Activated B cell treated with CpG ODN at 0.5 μM for 24 hours (primary cell): ENCODE measurements at places on chromosomes 2 and 18. TPM values are rescaled to one million over a fixed set of nuclear protein-coding genes. Genes with fewer than 3 reads are reported as not detected.

DNA sequence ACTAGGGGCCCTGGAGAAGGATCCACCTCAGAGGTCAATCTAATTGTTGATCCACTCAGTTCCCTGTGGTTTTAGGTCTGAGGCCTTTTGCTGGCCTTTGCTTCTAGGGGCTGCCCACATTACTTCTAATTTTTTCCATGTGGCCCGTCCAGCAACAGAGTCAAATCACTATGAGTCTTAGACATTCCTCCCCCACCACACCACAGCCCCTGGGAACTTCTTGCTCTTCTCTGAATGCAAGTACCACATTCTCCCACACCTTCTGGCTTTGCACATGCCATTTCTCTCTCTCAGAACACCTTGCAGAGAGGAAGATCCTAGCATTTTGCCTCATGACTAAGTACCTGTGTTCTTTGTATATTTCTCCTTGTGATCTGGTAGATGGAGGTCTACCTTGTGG lies 286.9 kb downstream of the SETBP1 start:
- H3K27ac ChIP-seq = peak overlapping the region; percentile 4
- no peaks in the 10 kb centered on the region for H3K27me3 ChIP-seq
- peaks cover 19% of the 10 kb centered on the region for H3K36me3 ChIP-seq
- DNase-seq = no peak
- H3K4me1 ChIP-seq = peaks cover 42% of the 10 kb centered on the region
- H3K4me3 ChIP-seq = no peak overlapping the region

DNA sequence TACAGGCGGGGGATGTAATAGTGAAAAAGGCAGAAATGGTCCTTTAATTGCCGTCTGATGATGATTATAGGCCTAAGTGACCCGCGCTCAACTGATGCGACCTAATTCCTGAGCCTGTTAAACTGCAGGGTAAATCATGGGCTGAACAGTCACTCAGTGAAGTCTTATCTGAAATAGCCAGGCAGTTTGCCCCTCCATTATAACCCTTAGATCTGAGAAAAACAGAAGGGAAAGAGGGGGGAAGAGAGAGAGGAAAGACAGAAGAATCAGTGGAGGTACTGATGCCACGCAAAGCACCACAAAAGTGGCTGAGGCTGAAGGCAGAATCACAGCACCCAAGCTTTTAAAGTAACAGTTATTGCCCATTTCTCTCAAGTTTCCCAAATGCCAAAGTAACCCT lies 73.1 kb upstream of the DNMT3A start:
- no peak overlapping the region for H3K27ac ChIP-seq
- H3K27me3 ChIP-seq = no peaks in the 10 kb centered on the region
- peaks cover 75% of the 10 kb centered on the region for H3K4me1 ChIP-seq

DNA sequence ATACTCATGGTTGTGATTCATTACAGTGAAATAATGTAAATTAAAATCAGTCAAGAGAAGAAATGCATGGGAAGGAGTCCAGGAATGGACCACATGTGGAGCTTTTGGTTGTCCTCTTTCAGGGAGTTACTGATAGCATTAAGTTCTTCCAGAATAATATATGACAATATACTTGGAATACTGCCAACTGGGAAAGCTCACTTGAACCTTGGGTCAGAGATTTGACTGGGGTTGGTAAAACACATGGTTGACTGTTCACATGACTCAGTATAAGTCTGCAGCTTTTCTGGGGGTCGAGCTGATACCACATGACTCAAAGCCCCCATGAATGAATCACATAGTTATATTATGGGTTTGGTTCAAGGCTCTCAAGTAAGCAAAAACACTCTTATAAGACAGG lies 1109.0 kb upstream of the CHAC2 start:
- H3K4me3 ChIP-seq = no peak overlapping the region
- DNase-seq = no peak
- no peaks in the 10 kb centered on the region for H3K36me3 ChIP-seq
- H3K27me3 ChIP-seq = no peaks in the 10 kb centered on the region
- H3K4me1 ChIP-seq = no peaks in the 10 kb centered on the region

GRCh38 chr2:115414466-115414865 lies 972.0 kb downstream of the DPP10 start:
- H3K36me3 ChIP-seq = no peaks in the 10 kb centered on the region
- H3K4me1 ChIP-seq = no peaks in the 10 kb centered on the region
- no peak overlapping the region for H3K27ac ChIP-seq
- H3K4me3 ChIP-seq = no peak overlapping the region
- DNase-seq = no peak

- H3K4me1 ChIP-seq = no peaks in the 10 kb centered on the region
- DNase-seq = no peak
- peaks cover 19% of the 10 kb centered on the region for H3K27me3 ChIP-seq
These were observed 211.4 kb downstream of the ZBTB7C start for GRCh38 chr18:48197819-48198218.

- no peak for DNase-seq
- no peak overlapping the region for H3K4me3 ChIP-seq
- peaks cover 8% of the 10 kb centered on the region for H3K4me1 ChIP-seq
- no peaks in the 10 kb centered on the region for H3K36me3 ChIP-seq
These were observed 58.5 kb upstream of the CREB1 start for GRCh38 chr2:207471261-207471660.

- H3K36me3 ChIP-seq = peaks cover 2% of the 10 kb centered on the region
- no peak for DNase-seq
- no peak overlapping the region for H3K27ac ChIP-seq
- H3K4me3 ChIP-seq = no peak overlapping the region
- H3K4me1 ChIP-seq = no peaks in the 10 kb centered on the region
These were observed 37.4 kb upstream of the PROKR1 start for GRCh38 chr2:68605939-68606338.

DNA sequence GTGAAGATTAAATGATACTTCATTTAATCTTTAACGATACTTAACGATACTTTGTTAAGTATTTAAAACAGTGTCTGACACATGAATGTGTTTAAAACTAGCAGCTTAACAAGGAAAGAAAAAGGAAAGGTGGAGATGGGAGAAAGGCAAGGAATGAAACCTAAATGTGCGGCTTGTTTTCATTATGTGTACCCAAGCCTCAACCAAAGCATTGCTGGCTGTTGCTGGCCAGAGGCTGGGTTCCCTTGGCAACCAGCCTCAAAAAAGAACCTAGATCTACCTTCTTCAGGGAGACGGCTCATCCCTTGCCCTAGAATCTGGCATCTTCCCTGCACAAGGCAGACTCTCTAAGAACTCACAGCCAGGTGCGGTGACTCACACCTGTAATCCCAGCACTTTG lies 13.8 kb upstream of the PCBP1 start:
- no peaks in the 10 kb centered on the region for H3K27me3 ChIP-seq
- peaks cover 25% of the 10 kb centered on the region for H3K4me1 ChIP-seq
- no peak overlapping the region for H3K4me3 ChIP-seq
- DNase-seq = no peak
- H3K27ac ChIP-seq = no peak overlapping the region

DNA sequence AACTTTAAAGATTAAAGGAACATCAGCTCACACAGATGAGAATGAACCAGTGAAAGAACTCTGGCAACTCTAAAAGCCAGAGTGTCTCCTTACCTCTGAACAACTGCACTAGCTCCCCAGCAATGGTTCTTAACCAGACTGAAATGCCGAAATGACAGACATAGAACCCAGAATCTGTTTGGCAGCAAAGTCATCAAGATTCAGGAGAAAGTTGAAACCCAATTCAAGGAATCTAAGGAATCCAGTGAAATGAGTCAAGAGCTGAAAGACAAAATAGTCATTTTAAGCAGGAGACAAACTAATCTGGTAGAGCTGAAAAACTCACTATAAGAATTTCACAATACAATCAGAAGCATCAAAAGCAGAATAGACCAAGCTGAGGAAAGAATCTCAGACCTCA lies 72.0 kb downstream of the STRADB start:
- peaks cover 10% of the 10 kb centered on the region for H3K27me3 ChIP-seq
- no peak for DNase-seq
- H3K36me3 ChIP-seq = no peaks in the 10 kb centered on the region

DNA sequence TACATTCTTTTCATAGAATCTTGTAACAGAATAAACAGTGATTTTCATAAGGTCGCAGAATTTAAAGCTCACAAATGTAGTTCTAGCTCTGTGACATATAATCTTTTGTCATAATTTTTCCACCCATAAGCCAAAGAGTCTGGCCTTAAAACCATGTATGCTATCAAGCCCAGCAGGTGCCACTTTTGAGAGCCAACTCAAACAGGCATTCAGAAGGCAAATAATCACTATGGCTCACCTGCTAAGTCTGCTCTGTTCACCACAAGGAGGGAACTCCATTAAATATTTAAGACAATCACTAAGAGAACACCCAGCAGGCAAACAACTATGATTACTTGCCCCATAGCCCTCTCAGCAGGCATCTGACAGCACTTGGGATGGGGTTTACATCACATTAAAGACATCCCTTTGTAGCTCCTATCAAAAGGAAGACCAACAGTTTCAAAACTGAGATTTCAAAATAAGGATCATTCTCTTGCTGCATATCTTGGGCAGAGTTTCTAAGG lies 241.6 kb downstream of the PDE11A start:
- H3K4me3 ChIP-seq = no peak overlapping the region
- no peaks in the 10 kb centered on the region for H3K4me1 ChIP-seq
- H3K36me3 ChIP-seq = no peaks in the 10 kb centered on the region
- H3K27ac ChIP-seq = no peak overlapping the region
- peaks cover 2% of the 10 kb centered on the region for H3K27me3 ChIP-seq
- DNase-seq = no peak

GRCh38 chr2:15058721-15059157 lies 426.2 kb downstream of the LRATD1 start:
- H3K36me3 ChIP-seq = no peaks in the 10 kb centered on the region
- H3K27ac ChIP-seq = no peak overlapping the region
- peaks cover 9% of the 10 kb centered on the region for H3K27me3 ChIP-seq
- DNase-seq = no peak

DNA sequence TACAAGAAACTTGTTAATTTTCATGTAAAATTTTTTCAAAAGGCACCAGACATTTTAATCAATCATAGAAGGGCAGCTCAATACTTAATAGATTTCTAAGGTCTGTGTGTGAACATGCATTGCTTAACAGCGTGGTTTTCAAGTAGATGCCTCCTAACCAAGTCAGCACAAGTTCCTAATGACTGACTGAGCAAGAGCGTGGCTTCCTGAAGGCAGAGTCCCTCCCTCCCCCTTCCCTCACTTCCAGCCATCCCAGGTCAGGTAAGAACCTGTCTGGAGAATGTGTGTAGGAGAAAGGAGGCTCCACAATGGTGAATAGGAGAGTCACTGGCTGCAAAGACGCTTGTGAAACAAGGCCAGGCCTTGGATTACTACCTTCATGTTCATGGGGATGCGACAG lies 33.5 kb upstream of the DAPL1 start:
- no peak overlapping the region for H3K4me3 ChIP-seq
- H3K4me1 ChIP-seq = no peaks in the 10 kb centered on the region
- H3K27ac ChIP-seq = no peak overlapping the region
- H3K27me3 ChIP-seq = no peaks in the 10 kb centered on the region

GRCh38 chr2:113877711-113878598 lies 11.9 kb upstream of the ACTR3 start:
- peak overlapping the region; percentile 84 for H3K27ac ChIP-seq
- no peak for DNase-seq
- H3K36me3 ChIP-seq = peaks cover 14% of the 10 kb centered on the region
- H3K27me3 ChIP-seq = no peaks in the 10 kb centered on the region
- H3K4me1 ChIP-seq = peaks cover 32% of the 10 kb centered on the region

GRCh38 chr2:28082131-28082530 lies 191.6 kb downstream of the BABAM2 start:
- H3K27me3 ChIP-seq = no peaks in the 10 kb centered on the region
- H3K4me1 ChIP-seq = no peaks in the 10 kb centered on the region
- H3K36me3 ChIP-seq = no peaks in the 10 kb centered on the region

DNA sequence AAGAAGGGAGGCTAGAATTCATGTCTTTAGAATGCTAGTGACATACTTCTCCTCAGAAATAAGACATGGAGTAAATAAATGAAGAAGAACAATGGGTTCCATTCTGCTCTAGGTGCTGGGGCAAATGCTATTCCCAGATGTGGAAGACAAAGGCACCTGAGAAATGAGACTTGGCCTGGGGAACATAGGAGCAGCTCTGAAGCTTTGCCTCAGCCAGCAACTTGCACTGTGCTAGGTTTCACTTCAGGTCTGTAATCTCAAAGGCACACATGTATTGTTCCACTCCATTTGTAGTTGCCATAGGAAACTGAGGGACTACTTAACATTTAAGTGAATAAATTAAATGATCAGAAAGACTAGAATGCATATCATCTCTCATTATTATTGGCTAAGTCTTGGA lies 538.9 kb upstream of the REG3G start:
- no peaks in the 10 kb centered on the region for H3K36me3 ChIP-seq
- H3K4me1 ChIP-seq = no peaks in the 10 kb centered on the region
- H3K27ac ChIP-seq = no peak overlapping the region
- DNase-seq = no peak
- H3K27me3 ChIP-seq = no peaks in the 10 kb centered on the region

- H3K27ac ChIP-seq = no peak overlapping the region
- DNase-seq = no peak
- H3K27me3 ChIP-seq = peaks cover 31% of the 10 kb centered on the region
- no peaks in the 10 kb centered on the region for H3K36me3 ChIP-seq
- no peak overlapping the region for H3K4me3 ChIP-seq
These were observed 17.0 kb upstream of the CRYBA2 start for GRCh38 chr2:219010162-219010756.

- peaks cover 2% of the 10 kb centered on the region for H3K4me1 ChIP-seq
- H3K4me3 ChIP-seq = no peak overlapping the region
- DNase-seq = no peak
- H3K36me3 ChIP-seq = no peaks in the 10 kb centered on the region
These were observed 56.3 kb downstream of the TIMM21 start for GRCh38 chr18:74204526-74205152.

GRCh38 chr2:236715077-236715476 lies 145.5 kb downstream of the ACKR3 start:
- no peak overlapping the region for H3K27ac ChIP-seq
- H3K36me3 ChIP-seq = no peaks in the 10 kb centered on the region
- H3K4me3 ChIP-seq = no peak overlapping the region
- DNase-seq = no peak
- no peaks in the 10 kb centered on the region for H3K4me1 ChIP-seq
- peaks cover 23% of the 10 kb centered on the region for H3K27me3 ChIP-seq

DNA sequence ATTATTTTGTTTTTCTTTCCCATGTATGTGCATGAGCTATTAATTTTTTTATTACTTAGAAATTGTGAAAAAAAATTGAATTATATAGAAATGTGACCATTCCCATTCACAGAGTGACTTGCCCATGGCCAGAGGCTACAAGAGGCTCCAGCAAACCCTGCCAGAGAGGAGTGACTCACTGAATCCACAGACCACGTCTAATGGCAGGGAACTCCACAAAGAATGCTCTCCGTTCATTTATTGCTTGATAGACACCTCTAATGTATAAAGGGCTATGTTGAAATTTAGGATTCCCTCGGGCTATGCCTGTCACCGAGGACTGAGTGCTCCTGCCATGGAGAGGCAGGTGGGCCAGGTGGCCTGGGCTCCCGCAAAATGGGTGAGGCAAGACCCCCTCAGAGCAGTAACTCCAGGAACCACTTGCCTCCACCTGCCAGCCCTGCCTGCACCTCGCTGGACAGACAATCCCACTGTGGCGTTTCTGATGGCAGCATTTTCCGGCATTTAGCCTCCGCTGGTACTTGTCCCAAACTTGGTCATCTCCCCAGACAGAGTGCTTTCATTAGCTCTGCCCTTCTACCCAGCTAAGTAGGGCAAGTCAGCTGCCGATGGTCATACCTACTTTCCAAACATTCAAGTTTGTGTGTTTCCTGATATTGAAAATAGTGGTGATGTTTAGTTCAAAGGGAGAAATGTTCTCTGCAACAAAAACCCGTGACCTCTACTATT lies 200.3 kb downstream of the PRKCE start:
- no peak overlapping the region for H3K4me3 ChIP-seq
- peaks cover 34% of the 10 kb centered on the region for H3K36me3 ChIP-seq
- H3K4me1 ChIP-seq = peaks cover 45% of the 10 kb centered on the region
- DNase-seq = no peak
- H3K27me3 ChIP-seq = no peaks in the 10 kb centered on the region

Gene LAMA3
- total RNA-seq = 0.07 TPM in 1 of 2 replicates, not detected in the other

Gene GALNT14
- 6.6 and 7.9 TPM in 2 replicates for total RNA-seq

Gene ZDBF2
- total RNA-seq = 6.7 and 8.0 TPM in 2 replicates

Gene PJVK
- total RNA-seq = 2.0 and 3.1 TPM in 2 replicates

Gene VIL1
- total RNA-seq = 0.07 TPM in 1 of 2 replicates, not detected in the other

Gene SMYD1
- not detected in 2 replicates for total RNA-seq

Gene SNTG2
- total RNA-seq = 0.88 and 2.2 TPM in 2 replicates
